Stimulated activated CD4-positive, alpha-beta T cell treated with anti-CD3 and anti-CD28 coated beads, Interleukin-2, amount 100 ng/mL, for 24 hours (primary cell): ENCODE measurements at places on chromosomes 13 and 19.
A peak's percentile ranks its signal among the peaks of the same experiment; 100 is the strongest.

GRCh38 chr13:48158915-48159314, 64.0 kb upstream of the MED4 start:
- DNase-seq, result no peak

GRCh38 chr13:37348916-37349643, 243.6 kb upstream of the CSNK1A1L start:
- DNase-seq, result no peak

DNA sequence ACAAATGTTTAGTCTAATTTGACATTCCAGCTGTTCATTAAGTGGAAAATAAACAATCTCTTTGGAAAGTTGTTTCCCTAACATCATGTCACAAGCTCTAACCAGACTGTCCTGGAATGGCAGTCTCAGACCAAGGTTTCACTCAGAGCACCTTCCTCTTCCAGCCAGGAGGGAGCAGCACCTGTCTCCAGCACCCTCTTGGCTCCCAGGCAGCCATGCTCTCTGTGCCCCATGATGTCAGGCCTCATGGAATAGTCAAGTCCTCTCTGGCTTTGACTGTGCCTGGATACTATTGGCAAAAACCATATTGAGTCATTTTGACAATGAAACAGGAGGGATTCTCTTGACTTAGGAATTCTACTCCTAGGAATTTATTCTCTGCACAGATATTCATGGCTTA, 171.4 kb downstream of the OXGR1 start:
- no peak for DNase-seq

DNA sequence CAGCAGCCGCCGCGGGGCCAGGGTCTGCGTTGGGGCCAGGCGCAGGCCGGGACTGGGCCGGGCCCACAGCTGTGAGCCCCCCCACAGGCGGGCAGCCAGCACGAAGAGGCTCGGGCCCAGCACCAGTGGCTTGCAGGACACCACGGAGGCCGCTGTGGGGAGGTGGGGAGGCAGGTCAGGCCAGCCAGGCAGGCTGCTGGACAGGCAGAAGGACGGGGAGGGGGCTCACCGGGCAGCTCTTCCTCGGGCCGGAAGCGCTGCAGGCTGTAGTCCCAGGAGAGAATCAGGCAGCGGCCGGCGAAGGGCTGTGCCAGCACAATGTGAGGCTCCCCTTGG, 8.3 kb downstream of the LGI4 start:
- DNase-seq, result no peak

GRCh38 chr19:33759356-33759755, 37.3 kb upstream of the KCTD15 start:
- DNase-seq, result no peak

DNA sequence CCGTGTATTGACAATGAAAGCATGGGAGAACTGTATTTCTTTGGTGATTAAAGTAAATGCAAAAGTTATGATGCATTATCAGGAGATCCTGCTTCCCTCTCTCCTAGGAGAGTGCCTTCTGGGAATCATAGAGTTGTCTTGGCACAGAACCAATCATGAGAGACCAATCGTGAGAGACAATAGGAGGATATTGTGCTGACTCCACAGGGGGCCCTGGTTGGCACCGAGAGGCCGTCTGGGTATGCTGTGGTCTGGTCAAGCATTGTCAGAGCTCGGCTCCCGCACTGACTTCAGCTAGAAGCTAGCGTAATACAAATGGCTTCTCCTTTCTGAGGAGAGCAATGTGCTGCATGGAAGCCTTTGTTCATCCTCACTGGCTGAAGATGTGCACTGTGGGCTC, 131.5 kb upstream of the GJB6 start:
- DNase-seq, result no peak

DNA sequence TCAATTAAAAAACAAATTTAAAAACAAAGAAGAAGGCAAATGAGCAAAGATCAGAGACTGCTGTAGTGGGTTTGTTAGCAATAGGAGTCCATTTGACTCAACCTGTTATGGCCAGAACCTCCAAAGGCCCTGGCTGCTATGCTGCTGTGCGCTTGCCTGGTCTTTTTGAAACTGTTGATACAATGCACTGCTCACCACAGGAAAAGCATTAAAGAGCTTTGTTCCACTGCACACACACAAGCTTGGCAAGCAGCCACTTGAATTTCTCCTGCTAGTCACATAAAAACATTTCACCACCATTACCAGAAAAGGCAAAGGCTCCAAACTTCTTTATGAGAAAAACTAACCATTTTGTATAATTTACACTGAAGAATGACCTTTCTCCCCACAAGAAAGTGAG, 132.2 kb downstream of the FREM2 start:
- DNase-seq, result no peak

DNA sequence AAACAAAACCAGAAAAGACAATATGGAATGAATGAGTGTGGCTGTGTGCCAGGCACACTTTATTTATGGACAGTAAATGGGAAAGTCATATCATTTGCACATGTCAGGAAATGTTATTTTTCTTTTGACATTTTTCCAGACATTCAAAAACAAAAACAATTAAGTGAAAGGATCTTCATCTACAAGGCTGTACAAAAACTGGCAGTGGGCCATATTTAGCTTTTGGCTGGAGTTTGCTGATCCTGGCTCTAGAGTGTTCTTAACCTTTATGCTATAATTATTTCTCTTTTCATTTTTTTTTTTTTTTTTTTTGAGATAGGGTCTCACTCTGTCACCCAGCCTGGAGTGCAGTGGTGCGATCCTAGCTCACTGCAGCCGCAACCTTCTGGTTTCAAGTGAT, 6.5 kb upstream of the TNFSF9 start:
- no peak for DNase-seq

GRCh38 chr19:49103331-49104085, 10.7 kb upstream of the LIN7B start:
- no peak for DNase-seq

DNA sequence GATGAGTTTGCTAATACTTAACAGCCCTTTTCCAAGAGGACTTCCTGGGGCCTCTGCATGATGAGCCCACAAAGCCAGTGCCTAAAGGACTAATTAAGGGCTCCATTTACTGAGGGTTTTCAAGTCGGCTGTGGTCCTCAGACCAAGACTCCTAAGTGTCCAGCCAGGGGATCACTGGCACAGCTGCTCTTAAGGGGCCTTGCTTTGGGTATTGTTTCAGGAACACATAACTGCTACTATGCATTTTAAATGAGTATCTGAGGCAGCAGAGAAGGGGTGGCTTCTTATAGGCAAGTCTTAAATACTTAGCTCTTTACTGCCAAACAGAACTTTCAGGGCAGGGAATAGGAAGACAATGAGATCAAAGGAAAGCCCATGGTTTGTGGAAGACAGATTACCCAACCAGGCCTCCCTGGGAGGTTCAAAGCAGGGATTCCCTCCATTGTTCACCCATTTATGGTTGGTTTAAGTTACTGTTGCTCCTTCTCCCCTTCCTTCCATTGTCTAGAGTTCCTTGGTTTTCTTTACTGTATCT, 61.9 kb downstream of the TNFRSF19 start:
- no peak for DNase-seq

DNA sequence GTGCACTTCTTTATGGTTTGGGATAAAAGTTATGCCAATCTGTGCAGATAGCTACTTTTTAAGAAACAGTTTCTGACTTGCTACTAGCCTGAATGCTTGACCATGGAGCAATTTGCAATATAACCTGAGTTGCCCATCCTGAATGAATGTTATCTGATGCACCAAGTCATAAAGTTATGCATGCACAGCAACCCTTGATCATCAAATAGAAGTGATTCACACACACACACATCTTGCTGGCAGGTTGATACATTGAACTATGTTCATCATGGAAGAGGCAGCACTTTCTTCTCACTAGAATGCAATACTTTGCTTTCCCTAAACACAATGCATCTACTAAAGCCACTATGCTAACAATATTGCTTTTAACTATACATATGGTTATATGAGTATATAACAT, 311.5 kb downstream of the RFC3 start:
- no peak for DNase-seq

- no peak for DNase-seq
Measured at GRCh38 chr19:11067356-11068113, 21.7 kb upstream of the LDLR start.

DNA sequence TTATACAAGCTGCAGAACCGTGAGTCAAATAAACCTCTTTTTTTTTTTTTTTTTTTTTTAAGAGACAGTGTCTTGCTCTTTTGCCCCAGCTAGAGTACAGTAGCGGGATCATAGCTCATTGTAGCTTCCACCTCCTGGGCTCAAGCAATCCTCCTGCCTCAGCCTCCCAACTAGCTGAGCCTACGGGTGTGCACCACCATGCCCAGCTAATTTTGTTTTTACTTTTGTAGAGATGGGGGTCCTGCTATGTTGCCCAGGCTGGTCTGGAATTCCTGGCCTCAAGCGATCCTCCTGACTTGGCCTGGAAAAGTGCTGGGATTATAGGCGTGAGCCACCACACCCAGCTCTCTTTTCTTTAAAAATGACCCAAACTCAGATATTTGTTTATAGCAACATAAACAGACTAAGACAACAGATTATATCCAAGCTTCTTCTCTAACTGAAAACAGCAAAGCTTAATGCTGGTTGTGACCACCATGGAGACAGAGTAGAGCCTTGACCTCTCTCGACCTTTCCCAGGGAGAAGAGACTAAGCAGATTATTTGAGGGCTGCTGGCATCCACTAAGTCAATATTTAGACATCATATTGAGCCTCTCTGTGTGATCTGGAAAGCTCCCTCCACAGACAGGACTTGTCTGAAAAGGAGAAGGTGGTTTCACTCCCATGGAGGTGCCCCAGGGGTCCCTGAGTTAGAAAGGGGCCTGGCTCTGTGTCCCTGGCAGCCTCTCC, 150.0 kb downstream of the KCTD15 start:
- DNase-seq, result no peak

- DNase-seq, result no peak
Measured at GRCh38 chr19:49814010-49814409, 918 bp upstream of the FUZ start.

- DNase-seq, result no peak
Measured at GRCh38 chr13:101747039-101747438, 294.6 kb downstream of the ITGBL1 start.

DNA sequence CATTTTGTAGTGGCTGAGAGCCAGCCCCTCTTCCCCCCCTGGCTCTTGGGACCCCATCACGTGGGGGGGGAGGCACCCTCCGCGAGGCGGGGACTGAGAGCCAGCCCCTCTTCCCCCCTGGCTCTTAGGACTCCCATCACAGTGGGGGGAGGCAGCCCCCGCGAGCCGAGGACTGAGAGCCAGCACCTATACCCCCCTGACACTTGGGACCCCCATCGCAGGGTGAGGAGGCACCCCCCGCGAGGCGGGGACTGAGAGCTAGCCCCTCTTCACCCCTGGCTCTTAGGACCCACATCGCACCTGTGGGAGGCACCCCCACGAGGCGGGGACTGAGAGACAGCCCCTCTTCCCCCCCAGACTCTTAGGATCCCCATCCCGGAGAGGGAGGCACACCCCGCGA, 2426.5 kb upstream of the PCDH20 start:
- no peak for DNase-seq

DNA sequence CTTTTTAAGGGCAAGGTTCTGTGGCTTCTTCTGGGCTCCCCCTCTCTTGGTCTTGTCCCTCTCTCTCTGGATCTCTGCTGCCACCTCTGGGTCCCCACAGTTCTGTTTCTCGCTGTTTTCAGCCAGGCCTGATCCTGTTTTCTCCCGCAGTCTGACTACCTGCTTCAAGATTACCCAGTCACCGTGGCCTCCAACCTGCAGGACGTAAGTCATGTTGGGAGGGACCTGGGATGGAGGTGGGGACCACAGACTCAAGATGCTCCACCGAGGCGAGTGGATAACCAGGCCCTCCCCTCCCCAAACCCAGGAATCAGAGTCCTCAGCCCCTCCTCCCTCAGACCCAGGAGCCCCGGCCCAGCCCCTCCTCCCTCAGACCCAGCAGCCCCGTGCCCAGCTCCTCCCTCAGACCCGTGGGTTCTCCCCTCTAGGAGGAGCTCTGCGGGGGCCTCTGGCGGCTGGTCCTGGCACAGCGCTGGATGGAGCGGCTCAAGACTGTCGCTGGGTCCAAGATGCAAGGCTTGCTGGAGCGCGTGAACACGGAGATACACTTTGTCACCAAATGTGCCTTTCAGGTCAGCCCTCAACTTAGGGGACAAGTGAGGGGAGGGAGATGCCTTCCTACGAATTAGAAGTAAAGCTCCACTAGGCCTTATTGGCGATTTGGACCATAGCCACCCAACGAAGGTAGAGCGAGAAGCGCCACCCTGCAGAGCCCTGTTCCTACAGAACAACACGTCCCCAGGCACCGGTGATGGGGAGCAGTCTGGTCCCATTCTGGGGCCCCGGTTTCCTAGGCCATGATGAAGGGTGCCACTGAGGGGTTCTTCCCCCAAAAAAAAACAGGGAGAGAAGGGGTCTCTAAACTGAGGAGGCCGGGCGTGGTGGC, 2.2 kb downstream of the FLT3LG start:
- peak; percentile 81 for DNase-seq

DNA sequence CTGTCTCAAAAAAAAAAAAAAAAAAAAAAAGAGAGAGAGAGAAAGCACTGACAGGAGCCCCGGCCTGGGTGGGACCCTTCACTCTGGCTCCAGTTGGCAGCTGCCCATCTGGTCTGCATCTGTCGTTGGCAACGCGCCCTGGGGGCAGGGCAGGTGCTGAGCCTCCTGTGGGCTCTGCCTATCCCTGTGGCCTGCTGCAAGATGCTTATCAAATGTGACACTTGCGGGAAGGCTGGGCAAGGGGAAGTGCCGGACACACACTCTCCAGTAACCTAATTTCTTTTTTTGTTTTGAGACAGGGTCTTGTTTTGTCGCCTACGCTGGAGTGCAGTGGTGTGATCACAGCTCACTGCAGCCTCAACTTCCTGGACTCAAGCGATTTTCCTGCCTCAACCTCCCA, 10.7 kb upstream of the KPTN start:
- DNase-seq, result no peak

DNA sequence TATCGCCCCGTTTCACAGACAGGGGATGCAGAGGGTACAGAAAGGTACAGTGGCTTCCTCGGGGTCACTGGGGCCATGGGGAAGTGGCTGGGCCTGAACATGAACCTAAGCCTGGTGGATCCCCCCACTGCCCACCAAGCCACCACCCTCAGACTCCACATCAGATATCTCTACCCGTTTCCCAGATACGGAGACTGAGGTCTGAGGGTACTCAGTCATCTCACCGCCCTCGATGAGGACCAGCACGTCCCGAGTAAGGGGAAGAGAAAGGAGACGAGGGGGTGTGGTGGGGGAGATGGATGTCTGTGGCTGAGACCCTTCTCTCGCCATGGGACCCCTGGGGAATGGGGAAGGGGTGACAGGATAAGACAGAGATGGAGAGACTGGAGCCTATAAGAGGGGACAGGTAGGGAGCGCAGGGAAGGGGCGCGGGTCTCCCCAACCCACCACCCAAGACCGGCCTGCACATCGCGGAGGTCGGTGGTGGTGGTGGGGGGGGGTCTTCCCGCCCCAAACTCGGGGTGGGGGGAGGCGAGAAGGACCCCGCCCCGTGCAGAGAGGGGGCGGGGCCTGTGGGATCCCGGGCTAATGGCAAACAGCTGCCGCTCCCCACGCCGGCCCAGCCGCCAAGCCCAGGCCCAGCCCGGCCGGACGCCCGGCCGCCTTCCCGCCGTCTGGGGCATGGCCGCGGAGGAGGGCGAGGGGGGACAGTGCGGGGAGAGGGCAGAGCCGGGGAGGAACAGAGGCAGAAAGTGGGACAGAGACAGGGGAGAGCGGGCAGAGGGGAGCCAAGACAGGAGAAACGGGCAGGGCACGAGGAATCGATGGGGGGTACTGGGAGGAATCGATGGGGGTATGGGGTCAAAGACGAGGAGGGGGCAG, 698 bp downstream of the KANK2 start:
- no peak for DNase-seq

GRCh38 chr13:50167224-50167947, 152.1 kb downstream of the KCNRG start:
- DNase-seq, result no peak
